Brain pericyte (primary cell): ENCODE measurements at places on chromosomes 11 and 22.
A peak's percentile ranks its signal among the peaks of the same experiment; 100 is the strongest.

DNA sequence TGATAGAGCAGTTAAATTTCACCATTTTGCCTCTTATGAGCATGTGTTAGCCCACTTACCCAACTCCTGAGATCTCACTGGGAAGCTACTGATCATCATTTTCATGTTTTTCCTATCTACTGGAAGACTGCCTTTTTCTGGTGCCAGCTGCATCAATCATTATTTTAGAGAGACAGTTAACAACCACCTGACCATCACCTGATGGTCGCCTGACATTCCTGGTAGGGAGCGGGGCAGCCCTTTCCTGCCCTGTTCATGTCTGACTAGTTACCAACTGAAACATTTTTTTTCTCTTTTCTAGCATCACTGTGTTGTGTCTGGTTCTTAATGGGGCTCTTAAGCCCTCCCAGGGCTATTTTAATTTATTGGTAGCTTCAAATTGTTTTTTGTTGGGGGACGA is 20.2 kb upstream of the PATL1 start:
- DNase-seq = no peak

DNA sequence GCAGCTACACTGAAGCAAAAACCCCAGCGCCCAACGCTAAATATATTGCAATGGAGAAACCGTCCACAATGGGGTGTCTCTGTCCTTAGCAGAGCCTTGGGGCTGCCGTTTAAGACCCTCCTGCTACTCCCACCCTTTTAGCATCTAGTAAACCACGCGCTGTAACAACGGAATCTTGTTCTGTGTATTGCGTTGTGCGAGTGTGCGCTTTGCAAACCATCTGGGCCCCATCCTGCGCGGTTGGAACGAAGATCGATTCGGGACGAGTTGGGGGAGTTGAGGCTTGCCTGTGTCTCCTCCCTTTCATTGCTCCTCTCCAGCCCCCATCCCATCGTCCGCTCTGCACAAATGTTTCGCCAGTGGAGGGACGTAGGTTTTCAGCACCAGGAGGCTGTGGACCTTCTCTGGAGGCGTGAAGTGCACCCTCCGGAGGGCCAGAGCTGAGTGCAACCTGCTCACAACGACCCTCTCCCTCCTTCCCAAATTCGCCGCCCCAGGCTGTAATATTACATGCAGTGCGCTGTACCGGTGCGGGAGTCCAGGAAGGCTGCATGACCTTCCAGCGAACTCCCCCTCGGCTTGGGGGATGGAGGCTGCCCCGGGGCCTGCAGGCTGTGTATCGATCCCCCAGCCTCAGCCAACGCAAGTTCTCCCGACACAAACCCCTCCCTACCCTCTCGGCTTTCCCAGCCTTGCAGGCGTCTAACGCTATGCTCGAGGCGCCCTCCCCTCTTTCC is 1.6 kb upstream of the KMT2A start:
- DNase-seq = no peak

DNA sequence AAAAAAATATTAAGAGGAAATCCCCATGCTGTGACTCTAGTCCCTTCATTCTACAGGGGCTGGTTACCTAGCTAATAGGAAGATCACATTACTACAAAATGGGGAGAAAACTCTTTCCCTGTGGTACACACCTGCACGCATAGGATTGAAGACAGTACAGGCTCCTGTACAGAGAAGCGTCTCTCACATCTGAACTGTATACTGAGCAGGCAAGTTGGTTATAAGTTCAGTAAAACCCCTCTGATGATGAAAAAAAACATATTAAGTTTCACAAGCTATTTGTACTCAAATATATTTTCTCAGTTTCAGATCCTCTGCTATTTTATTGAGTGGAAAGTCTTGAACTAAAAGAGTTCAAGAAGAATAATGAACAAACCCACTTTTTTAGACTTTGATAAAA is 156.9 kb upstream of the HSD17B12 start:
- no peak for DNase-seq

DNA sequence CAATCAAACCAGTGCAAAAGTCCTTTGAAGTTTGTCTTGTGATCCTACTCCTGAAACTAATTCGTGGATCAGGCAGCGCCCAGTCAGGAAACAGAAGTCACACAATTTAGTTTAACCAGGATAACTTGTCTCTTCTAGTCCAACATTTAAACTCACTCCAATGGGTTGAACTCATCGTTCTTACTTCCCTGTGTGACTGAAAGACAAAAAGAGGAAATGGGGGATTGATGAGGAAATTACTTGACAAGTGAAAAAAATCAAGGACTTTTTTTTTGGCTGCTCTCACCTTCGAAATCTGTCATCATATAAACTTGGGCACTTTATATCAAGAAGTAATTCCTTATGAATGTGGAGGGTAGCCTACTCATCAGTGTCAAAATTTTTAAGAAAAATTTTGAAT is 78.4 kb downstream of the HSD17B12 start:
- DNase-seq = no peak

- no peak for DNase-seq
These were observed 253.7 kb upstream of the POU2AF2 start for GRCh38 chr11:110991661-110992355.

GRCh38 chr11:10268746-10269488 is 25.1 kb downstream of the SBF2 start:
- DNase-seq = no peak

DNA sequence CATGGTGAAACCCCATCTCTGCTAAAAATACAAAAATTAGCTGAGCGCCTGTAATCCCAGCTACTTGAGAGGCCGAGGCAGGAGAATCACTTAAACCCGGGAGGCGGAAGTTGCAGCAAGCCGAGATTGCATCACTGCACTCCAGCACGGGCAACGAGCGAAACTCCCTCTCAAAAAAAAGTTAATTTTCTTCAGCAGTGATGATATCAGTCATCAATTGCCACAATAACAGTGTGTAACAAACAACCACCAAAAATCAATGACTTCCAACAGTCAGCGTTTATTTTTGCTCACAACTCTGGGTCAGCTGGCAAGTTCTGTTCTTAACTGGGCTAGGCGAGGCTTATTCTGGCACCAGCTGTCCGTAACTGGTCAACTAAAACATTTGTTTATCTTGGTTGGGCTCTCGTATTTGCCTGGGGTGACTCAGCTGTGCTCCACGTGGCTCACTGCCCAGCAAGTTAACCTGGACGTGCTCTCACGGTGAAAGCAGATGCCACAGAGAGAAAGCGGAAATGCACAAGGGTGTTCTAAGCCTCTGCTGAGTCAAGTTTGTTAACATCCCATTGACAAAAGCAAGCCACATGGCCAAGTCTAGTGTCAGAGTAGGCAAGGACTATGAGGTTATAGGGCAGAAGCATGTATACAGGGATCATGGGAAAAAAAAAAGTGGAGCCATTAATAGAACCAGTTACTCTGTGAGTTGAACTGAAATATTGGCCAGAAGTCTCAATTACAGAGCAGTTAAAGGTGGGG is 52.1 kb downstream of the LHFPL7 start:
- peak; percentile 95 for DNase-seq

DNA sequence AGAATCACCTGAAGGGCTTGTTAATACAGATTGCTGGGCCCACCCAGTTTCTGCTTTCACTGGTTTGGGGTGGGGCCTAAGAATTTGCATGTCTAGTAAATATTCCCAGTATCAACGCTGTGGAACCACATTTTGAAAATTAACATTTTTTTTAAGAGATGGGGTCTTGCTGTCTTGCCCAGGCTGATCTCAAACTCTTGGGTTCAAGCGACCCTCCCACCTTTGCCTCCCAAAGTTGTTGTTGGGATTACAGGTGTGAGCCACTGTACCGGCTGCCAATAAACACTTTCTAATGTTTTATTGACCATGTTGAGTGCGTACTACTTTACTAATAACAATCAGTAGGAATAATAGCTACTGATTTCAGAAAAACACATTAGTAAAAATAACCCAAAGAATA is 2.5 kb downstream of the EIF4G2 start:
- no peak for DNase-seq

GRCh38 chr11:21088930-21089329 is 419.5 kb downstream of the NELL1 start:
- no peak for DNase-seq
